NCI-H1930 (cell line): ENCODE measurements at places on chromosomes 2 and 18.

DNA sequence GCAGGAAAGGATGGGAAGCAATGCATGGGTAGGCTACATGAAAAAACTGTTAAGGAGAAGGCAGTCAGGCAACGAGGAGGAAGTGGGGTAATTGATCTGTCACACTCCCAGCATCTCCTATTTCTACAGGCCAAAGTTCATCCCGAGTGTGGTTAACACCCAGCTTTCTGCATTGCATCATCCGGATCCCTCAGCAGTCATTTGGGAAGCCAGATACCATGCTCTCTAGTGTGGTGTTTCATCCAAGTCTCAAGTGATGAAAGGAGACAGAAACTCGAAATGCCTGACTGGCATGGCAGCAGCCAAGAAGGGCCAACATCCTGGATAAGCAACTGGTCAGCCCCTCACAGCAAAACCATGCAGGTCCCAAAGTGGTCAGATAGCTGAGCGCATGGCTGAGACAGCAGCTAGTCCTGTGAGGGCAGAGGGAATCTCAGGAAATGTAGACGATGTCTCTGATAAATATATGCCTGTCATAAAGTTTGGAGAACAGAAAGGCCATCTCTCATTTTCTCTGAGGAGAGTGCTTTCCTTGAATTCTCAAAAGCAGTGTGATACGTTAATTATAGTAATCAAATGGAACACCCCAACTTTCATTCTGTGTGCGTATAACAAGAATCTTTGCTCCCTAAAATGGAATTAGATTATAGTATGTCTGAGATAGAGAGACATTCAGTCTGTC lies 24.8 kb upstream of the HNRNPA3 start:
- no peak for DNase-seq

GRCh38 chr18:58258692-58259342 lies 214.8 kb downstream of the NEDD4L start:
- no peak for DNase-seq

- no peak for DNase-seq
Measured at GRCh38 chr2:144471305-144472045, 48.4 kb downstream of the ZEB2 start.

DNA sequence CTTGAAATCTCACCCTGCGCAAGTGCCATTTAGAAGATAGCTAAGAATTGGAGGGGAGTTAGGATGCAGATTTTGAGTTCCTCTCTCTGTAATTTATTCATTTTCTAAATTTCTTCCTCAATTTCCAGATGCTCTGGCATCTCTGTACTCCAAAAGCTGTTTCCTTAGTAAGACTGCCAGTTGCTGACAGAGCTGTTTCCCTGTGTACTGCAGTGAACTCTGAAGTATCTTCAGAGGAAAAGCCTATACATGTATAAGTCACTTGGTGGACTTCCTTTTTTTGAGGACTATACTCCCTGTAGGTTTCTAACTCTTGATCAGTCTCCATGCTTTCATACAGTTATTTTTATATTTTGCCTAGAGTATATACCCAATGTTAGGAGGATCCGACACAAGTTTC lies 1.5 kb upstream of the RESP18 start:
- DNase-seq = no peak

GRCh38 chr2:9327873-9328352 lies 95.4 kb downstream of the ITGB1BP1 start:
- DNase-seq = no peak

GRCh38 chr2:159661286-159661685 lies 44.9 kb upstream of the BAZ2B start:
- DNase-seq = no peak

DNA sequence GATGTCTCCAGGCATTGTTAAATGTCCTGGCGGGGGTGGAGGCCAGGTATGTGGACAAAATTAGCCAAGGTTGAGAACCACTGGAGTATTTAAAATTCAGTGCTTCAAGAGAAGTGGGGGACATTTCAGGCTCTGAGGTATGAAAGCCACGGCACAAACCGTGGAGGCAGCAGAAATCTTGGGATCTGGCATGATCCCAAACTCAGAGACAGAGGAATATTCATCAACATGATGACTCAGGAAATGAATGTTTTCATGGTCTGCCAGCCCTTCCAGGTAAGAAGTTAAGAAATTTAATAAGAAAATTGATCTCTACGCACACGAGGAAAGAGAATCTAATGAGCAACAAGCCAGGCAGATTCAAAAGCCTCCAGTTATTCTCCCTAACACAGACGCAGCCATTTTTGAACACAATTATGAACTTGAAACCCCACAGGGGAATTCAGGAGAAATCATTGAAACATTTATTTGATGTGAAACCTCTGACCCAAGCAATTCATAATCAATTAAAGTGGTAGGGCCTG lies 11.3 kb upstream of the GRP start:
- DNase-seq = no peak

- no peak for DNase-seq
Measured at GRCh38 chr2:23387845-23388244, 2.9 kb downstream of the KLHL29 start.

DNA sequence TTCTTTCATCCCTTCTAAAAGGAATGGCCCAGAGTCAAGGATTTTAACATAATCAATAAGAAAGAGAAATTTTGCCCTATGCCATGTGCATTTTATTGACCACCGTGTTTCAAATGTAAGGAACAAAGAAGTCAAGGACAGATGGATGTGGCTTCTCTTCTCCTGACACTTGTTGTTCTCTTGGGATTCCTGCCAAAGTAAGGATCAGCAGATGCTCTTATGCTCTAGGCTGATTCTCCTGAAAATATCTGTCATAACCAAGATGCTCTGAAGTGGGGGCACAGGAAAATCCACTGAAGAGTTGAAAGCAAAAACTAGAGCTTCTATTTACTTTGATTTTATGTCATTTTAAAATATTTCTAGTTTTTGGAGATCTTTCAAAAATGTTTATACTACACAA lies 72.9 kb upstream of the SYT4 start:
- no peak for DNase-seq

DNA sequence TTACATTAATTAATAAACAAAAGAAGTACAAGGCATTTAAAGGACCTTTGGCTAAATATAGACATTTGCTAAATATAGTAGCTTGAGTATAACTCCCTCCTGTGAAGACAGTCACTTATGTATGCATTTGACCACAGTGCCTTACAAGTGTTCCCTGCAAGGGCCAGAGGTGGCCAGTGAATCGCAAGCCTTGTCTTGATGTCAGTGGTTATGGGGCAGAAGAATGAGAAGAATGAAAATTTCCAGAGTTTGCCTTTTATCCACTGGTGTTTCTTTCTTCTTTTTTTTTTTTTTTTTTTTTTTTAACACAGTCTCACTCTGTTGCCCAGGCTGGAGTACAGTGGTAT lies 1.8 kb downstream of the LRRFIP1 start:
- DNase-seq = no peak

GRCh38 chr2:239459056-239459455 lies 58.2 kb upstream of the HDAC4 start:
- no peak for DNase-seq

DNA sequence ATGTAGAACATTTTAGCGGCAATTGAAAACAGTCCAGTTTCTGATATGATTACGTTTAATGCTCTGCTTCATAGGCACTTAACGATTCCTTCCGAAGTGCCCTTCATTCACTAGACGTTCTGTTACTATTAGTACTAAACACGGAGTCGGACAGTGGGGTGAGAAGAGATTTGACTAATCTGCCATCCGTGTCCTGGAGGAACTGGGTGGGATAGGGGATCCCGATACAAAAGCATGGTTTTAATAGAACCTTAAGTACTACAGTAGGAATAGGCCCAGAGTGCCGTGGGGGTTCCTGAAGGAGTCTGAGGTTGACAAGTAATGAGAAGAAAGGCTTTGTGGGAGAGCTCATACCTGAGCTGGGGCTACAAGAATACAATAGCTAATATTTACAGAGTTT lies 631 bp downstream of the MORN2 start:
- DNase-seq = no peak

DNA sequence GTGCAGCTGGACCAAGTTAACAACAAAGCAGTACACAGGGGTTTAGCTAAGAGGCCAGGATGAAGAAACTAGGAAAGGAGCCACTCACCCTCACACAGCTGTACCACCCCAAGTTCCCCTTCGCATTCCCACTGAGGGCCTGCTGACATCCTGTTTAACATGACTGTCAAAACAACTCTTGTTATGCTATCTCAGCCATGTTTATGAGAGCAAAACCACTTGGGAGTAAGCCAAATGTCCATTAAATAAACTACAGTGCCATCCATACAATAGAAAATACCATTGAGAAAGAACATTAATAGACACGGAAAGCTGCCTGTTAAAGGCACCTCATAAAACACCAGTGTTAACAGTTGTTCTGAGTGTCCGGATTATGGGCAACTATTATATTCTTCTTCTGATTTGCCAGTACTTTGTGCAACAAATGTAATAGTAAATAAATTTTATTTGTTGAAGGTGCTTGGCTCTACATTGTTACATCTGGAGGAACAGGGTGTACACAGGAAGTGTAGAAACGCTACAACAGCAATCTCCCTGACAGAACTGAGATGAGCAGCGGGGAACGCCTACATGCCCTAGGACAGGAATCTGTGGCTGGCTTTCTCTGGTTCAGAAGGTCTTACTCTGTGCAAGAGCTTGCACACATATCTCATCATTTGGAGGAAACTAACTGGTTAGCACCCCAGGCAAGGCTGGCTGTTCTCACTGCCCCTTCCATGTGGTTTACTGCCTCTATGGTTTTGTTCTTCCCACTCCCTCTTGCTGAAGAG lies 85.6 kb downstream of the EHD3 start:
- no peak for DNase-seq

GRCh38 chr18:13598591-13598990 lies 127.8 kb downstream of the FAM210A start:
- DNase-seq = no peak

DNA sequence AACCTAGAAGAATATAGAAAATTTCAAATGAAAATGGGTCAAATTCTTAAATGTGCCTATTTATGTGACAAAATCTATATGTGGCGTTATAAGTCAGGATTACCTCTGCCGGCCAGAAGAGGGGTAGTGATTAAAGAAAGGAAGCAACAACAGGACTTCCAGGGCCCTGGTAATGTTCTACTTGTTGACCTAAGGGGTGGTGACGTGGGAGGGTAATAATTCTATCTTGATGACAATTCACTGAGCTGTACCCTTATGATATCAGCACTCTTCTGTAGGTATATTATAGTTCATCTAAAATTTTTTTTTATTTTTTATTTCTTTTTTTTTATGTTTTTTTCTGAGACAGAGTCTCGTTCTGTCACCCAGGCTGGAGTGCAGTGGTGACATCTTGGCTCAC lies 87.9 kb downstream of the STRN start:
- no peak for DNase-seq

DNA sequence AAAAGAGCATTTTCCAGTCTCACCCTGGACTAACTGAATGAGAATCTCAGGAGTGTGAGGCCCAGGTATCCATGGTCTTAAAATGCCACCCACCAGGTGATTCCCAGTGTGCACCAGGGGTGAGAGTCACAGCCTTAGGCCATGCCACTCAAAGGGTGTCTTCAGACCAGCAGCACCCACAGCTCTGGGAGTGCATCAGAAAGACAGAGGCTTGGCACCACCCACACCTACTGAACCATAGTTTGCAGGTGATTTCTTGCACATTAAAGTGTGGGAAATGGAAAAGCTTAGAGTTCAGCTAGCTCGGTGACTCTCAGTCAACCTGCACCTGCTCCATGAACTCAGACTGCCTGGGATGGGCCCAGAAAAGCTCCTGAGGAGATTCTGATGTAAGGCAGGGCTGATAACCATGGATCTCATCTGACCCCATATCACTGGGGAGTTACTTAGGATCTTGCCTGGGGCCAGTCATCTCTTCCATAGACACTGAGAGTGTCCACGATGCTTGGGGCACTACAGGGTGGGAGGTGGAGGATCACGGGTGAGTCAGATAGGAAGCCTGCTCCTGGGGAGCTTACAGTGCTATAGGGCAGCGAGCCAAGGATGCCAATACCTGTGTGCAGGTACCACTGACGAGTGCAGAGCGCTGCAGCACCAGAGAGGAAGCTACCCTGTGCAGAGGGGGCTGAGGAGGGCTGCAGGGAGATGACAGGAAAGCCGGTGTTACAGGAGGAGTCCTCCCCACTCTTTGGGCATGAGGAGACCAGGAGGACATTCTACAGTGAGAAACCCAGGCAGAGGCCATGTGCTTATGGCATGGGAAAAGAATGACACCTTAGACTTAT lies 4.6 kb downstream of the IL37 start:
- DNase-seq = no peak

DNA sequence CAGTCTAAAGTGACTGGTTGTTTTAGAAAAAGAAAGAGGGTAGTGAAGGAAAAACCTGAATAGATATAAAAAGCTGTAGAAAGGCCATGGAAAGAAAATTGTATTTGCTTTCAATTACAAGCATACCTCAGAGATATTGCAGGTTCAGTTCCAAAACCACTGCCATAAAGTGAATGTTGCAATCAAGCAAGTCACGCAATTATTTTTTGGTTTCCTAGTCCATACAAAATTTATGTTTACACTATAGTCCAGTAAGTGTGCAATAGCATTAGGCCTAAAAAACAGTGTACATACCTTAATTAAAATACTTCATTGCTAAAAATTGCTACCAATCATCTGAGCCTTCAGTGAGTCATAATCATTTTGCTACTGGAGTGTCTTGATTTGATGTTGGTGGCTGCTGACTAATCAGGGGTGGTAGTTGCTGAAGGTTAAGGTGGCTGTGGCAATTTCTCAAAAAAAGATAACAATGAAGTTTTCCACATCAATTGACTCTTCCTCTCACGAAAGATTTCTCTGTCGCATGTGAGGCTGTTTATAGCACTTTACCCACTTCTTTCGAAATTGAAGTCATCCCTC lies 2003.8 kb upstream of the PIK3C3 start:
- no peak for DNase-seq

- DNase-seq = no peak
Measured at GRCh38 chr2:147037048-147037447, 807.8 kb upstream of the ACVR2A start.

GRCh38 chr2:100730290-100730868 lies 89.6 kb upstream of the NPAS2 start:
- no peak for DNase-seq

- DNase-seq = no peak
Measured at GRCh38 chr2:10814142-10814541, 1.6 kb upstream of the PDIA6 start.

GRCh38 chr2:236688563-236689392 lies 119.2 kb downstream of the ACKR3 start:
- no peak for DNase-seq

DNA sequence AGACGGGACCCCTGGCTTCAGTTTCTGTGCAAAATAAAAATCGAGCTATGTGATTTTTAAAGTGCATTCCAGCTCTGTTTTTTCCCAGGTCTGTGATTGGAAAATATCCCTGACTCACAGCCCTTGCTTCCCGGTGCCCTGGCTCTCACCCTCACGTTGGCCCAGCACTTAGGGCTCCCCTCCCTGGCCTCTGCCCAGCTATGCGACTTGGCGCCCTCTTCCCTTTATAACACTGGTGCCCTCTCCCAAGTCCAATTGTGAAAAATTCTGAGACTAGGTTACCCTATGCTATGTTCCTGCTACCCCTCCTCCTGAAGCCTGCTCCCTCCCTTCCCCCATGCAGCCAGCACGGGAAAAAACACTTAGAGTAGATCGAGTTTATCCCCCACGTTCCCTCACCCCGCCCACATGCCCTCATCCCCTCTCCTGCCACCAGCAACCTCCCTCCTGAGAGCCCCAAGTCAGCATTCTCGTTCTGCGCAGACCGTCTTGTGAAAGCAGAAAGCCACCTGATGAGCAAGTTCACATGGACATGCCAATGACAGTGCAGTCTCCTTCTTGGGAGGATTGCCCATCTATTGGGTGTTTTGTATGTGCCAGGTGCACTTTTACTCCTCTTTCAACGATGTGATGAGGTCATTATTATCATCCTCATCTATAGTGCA lies 228.8 kb downstream of the VAPA start:
- DNase-seq = no peak
